Pericardium fibroblast (primary cell): ENCODE measurements at places on chromosomes 5 and 9. TPM values are rescaled to one million over a fixed set of nuclear protein-coding genes. Genes with fewer than 3 reads are reported as not detected.

The GARIN3 gene
- not detected in 2 replicates for total RNA-seq

The FBN2 gene
- 202 and 523 TPM in 2 replicates for total RNA-seq

The SKP1 gene
- total RNA-seq: 117 and 265 TPM in 2 replicates

The RUSC2 gene
- 21.5 and 58.0 TPM in 2 replicates for total RNA-seq

The GRIN3A gene
- not detected in 2 replicates for total RNA-seq

The GPRIN1 gene
- 1.8 and 1.9 TPM in 2 replicates for total RNA-seq

The ERCC6L2 gene
- 25.3 and 43.2 TPM in 2 replicates for total RNA-seq

The MYMK gene
- total RNA-seq: 2.3 TPM in 1 of 2 replicates, not detected in the other

The PRR16 gene
- 6.1 and 18.0 TPM in 2 replicates for total RNA-seq

The CCNO gene
- not detected in 2 replicates for total RNA-seq

The C5orf34 gene
- 0.58 and 1.4 TPM in 2 replicates for total RNA-seq

The GPR150 gene
- 0.26 and 0.58 TPM in 2 replicates for total RNA-seq

The SLC45A2 gene
- not detected in 2 replicates for total RNA-seq

The FLT4 gene
- 0.12 and 1.8 TPM in 2 replicates for total RNA-seq

The LCP2 gene
- total RNA-seq: not detected in 2 replicates

The GCNT4 gene
- 1.6 and 3.0 TPM in 2 replicates for total RNA-seq

The TMEM171 gene
- 2.7 and 3.5 TPM in 2 replicates for total RNA-seq

The ZDHHC11 gene
- total RNA-seq: 0.47 and 0.85 TPM in 2 replicates

The ZNF618 gene
- 5.0 and 5.5 TPM in 2 replicates for total RNA-seq

The PLAC8L1 gene
- not detected in 2 replicates for total RNA-seq

The DMRT3 gene
- total RNA-seq: not detected in 2 replicates

The UBLCP1 gene
- 23.6 and 30.0 TPM in 2 replicates for total RNA-seq
